ENCODE measurements at places on chromosomes 3 and 15.

GRCh38 chr3:25495726-25496253, 67.7 kb downstream of the RARB start:
- DNase-seq, result no peak

DNA sequence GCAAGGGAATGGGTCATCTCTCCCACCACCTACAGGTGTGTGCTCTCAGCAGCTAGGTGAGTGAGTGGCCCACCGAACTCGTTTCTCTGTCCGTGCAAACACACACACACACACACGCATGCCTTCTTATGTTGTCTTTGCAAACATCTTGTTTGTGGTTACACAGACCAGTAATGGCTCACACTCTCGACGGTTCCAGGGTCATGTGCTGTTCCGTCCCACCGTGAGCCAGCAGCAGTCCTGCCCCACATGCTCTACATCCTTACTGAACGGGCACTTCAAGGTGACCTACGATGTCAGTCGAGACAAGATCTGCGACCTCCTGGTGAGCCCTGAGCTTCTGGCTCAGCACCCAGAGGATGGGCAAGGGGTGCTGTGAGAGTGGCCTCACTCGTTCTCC, 4.3 kb downstream of the ITIH1 start:
- no peak for DNase-seq

- no peak for DNase-seq
Measured at GRCh38 chr3:79344876-79345871, 422.6 kb downstream of the ROBO1 start.

GRCh38 chr3:118564800-118565199, 469.8 kb downstream of the IGSF11 start:
- no peak for DNase-seq

- no peak for DNase-seq
Measured at GRCh38 chr3:59127071-59127470, 77.2 kb upstream of the CFAP20DC start.

- no peak for DNase-seq
Measured at GRCh38 chr3:186290796-186291195, 71.2 kb downstream of the DGKG start.

DNA sequence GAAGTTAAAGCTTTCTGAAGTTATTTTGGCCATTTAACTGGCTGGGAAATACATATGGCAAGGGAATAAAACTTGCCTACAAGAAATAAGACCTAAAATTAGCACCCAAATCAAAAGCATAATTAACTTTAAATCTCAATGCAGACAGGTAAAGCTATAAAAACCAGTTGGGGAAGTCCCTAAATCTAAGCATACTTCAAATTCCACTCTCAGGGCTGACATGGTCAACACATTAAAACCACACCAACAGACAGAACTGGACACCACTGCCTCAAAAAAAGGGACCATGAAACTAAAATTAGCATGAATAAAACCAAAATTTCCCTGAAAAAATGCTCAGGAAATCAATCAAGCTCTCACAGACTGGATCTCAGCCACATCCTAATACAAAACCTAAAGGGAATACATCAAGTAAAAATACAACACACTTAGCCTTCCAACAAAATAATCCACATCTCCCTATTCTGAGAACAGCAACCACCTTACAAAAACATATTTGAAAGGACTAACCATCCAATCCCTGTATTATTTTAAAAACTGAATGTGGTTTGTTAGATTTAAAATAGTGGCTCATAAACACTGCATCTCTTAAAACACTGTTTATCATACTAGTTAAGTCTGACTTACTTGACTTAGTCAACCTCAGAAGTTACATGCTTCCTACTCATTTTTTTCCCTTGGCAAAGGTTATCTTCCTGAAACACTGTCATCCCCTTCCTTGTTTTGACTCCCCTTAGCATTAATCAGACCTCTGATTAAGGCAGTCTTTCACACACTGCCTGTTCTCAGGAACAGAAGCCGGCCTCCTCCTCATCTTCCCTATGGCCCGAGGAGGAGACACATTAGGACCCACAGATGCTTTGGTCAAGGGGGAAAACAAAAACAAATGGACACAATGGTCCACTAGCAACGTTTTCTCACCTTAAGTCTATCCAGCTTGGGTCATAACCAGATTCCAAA, 8.3 kb downstream of the TRA2B start:
- DNase-seq, result no peak

DNA sequence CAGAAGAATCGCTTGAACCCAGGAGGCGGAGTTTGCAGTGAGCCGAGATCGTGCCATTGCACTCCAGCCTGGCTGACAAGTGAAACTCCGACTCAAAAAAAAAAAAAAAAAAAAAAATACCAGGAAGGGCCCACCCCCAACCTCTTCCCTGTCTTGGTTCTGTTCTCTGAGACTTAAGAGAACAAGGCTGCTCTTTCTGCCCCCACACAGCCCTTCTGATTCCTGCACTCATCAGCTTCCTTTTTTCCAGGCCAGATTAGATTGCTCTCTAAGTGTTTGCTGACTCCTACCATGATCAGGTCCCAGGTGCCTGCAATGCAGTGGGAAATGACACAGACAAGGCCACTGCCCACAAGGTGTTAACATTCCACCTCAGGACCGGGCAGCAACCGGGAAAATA, 13.0 kb downstream of the TMEM44 start:
- no peak for DNase-seq

DNA sequence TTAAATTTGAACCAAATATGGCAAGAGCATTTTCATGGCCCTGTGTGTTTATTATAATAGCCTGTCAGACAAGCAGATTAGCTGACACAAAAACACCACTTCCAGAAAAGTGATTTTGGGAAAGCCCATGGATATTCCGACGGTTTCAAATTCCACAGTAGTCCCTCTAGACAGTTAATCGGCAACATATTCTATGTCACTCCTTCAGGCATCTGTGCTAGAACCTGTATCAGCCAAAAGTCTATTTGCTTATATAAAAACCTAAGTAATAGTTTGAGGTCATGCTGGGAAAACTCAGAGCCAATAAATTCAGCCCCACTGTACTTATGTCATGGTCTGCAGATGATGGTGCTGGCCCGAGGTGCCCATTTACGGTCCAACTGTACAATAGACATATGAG, 110.2 kb upstream of the ARHGEF26 start:
- DNase-seq, result no peak

DNA sequence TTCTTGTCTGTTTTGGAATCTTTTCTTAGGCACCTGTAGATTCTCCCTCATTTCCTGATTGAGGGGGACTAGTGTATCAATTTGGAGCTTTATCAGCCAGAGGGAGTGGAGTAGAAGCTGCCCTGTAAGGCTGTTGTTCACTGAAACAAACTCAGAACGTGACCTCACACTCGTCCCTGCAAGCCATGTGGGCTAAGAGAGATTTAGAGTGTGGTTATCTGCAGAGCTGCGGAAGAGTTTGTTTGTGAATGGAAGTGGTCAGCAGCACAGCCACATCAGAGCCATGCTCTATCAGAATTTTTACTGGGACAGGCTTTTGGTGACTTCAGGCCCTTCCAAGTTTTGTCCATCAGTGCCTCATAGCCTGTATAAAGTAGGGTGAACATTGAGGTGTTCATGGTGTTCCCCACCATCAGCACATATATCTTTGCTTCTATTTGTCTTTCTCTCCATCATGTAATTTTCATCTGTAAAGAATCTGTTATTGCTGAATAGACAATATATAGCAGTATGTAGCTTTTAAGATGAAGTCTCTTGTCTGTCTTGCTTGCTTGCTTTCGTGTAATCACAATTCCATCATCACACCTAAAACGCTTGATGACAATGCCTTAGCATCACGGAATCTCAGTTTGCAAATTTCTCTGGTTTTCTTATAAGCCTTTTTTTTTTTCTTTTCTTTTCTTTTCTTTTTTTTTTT, 37.0 kb downstream of the LARS2 start:
- no peak for DNase-seq

DNA sequence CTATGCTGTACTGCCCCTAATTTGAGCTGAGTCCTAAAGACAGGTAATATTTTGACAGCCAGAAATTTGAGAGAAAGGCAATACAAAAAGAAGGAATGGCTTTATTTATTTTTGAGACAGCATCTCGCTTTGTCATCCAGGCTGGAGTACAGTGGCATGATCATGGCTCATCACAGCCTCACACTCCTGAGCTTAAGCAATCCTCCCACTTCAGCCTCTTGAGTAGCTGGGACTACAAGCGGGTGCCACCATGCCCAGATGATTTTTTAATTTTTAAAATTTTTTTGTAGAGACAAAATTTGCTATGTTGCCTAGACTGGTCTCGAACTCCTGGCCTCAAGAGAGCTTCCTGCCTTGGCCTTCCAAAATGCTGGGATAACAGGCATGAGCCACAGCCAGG, 77.4 kb upstream of the SLC4A7 start:
- DNase-seq, result no peak

- no peak for DNase-seq
Measured at GRCh38 chr3:123405936-123406510, 42.9 kb downstream of the ADCY5 start.

Data from CD4-positive, alpha-beta T cell treated with Interleukin-17A for 4 hours (primary cell).